ENCODE measurements at places on chromosomes 12 and 14.

- DNase-seq = no peak
Observed at GRCh38 chr14:74981462-74981782, 21.3 kb upstream of the EIF2B2 start.

DNA sequence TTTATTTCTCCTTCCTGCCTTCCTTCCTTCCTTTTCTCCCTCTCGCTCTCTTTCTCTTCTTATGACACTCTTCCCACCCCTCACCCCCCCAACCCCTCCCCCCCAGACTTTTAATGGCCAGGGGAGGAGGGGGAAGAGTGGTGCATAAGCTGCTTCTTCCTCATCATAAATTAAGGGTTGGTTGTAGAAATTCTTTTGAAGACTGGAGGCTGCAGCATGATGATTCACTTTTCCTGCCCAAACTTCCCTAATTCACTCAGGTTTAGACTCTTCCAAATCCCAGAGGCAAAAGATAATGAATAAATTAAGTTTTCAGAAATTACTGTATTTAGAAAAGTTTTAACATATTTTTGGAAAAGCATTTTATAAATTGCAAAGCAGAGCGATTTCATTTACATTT lies 58.2 kb downstream of the GRIP1 start:
- no peak for DNase-seq

- DNase-seq = peak; percentile 92
Observed at GRCh38 chr12:125861299-125862281, 796.4 kb downstream of the AACS start.

- no peak for DNase-seq
Observed at GRCh38 chr12:78938341-78939084, 73.9 kb downstream of the SYT1 start.

GRCh38 chr14:66539034-66539433 lies 31.1 kb downstream of the GPHN start:
- no peak for DNase-seq

DNA sequence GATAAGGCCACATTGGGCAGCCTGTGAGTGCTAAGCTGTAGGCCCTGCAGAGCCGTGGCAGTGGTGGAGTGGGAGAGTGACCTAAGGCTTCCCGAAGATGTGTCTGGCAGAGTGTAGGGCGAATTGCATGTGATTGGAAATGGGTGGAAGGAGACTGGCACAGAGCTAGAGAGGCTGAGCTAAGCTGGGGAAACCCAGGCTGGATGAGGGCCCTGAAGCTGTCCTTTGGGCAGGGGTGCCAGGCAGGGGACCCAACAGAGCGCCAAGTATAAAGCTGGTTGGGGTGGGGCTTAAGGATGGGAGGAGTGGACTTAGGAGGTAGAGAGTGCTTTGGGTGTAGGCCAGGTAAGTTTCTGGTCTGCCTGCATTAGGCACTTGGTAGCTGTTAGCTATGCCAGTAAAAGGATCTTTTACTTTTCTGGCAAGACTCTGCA lies 47.9 kb downstream of the WDR20 start:
- no peak for DNase-seq

DNA sequence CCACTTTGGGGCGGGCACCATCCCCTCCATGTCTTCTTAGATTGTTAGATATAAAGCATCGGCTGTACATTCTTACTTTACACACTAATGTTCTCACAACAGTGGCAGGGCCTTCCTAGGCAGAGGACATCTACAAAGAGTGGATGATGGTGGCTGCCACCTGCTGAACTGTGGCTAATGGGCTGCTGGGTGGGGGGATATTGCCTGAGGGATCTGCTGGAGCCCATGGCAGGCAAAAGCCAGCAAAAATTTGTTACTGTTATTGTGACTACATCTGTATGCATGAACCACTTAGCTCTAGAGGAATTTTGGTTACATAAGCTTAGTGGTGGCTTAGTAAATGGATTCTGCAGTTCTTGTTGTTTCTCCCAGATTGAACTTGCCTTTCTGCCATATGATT lies 52.6 kb downstream of the DIP2B start:
- no peak for DNase-seq

GRCh38 chr12:109671502-109671901 lies 42.1 kb upstream of the FAM222A start:
- DNase-seq = no peak

GRCh38 chr12:21526053-21526452 lies at the start of gene SPX:
TSS of gene SPX (plus strand) at chr12:21526296. CDS start at chr12:21526473, 177 bp downstream.
- DNase-seq = no peak

GRCh38 chr14:100825713-100826331 lies at the start of gene MEG3:
TSS of gene MEG3 (plus strand) at chr14:100826118.
- DNase-seq = no peak
